ENCODE measurements at places on chromosomes 12 and 14. TPM values are rescaled to one million over a fixed set of nuclear protein-coding genes. Genes with fewer than 3 reads are reported as not detected.

GRCh38 chr14:30796707-30797106, 77.7 kb upstream of the COCH start:
- no peaks in the 10 kb centered on the region for H3K27me3 ChIP-seq
- no peak overlapping the region for H3K4me3 ChIP-seq
- no peak overlapping the region for H3K27ac ChIP-seq
- no peaks in the 10 kb centered on the region for H3K4me1 ChIP-seq
- no peaks in the 10 kb centered on the region for H3K36me3 ChIP-seq
- no peak for DNase-seq

- H3K27ac ChIP-seq: no peak overlapping the region
- no peaks in the 10 kb centered on the region for H3K36me3 ChIP-seq
- H3K4me3 ChIP-seq: no peak overlapping the region
- no peaks in the 10 kb centered on the region for H3K4me1 ChIP-seq
- no peak for DNase-seq
These were observed 132.3 kb downstream of the ADGRD1 start for GRCh38 chr12:131085816-131086591.

DNA sequence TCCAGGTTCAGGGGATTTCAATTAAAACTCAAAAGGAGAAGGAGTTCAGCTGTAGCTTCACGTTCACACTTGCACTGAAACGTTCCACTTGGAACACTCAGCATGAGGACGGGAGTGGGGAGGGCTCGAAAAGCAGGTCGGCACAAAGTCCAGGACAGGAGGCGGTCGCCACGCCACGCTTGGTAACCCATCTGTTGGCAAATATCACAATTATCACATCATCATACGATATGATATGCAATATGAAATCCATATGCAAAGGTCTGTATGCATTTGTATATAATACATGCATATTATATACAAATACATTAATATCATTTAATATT, 17.2 kb downstream of the ADGRD1 start:
- no peak for DNase-seq
- H3K27ac ChIP-seq: no peak overlapping the region
- no peaks in the 10 kb centered on the region for H3K27me3 ChIP-seq

DNA sequence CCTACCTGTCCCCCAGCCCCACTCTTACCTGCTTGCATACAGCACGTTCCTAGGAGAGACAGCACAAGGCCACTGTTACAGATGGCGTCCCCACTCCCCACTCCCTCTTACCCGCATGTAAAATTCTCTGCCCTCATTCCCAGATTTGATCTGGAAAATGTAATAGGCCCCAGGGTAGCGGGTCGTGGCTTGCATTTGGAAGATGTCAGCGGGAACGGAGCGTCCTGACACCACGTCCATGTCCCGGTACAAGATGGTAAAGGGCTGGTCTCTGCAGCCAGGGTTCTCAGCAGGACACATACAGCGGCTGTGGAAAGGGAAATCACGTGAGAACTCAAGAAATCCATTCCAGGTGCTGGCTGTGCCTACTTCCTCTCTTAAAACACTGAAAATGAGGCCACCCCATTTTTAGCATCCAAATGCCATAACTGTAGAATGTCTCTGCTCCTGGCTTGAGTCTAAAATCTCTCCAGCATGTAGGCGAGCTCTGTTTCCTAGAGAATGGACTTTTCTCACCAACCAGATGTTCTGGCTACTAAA, 10.1 kb upstream of the TC2N start:
- no peak overlapping the region for H3K4me3 ChIP-seq
- no peak overlapping the region for H3K27ac ChIP-seq
- H3K27me3 ChIP-seq: no peaks in the 10 kb centered on the region
- H3K4me1 ChIP-seq: peaks cover 9% of the 10 kb centered on the region
- DNase-seq: no peak

GRCh38 chr14:97873291-97873690, 1076.1 kb downstream of the VRK1 start:
- no peak overlapping the region for H3K4me3 ChIP-seq
- H3K27me3 ChIP-seq: no peaks in the 10 kb centered on the region
- no peaks in the 10 kb centered on the region for H3K36me3 ChIP-seq
- DNase-seq: no peak
- no peak overlapping the region for H3K27ac ChIP-seq

- H3K36me3 ChIP-seq: no peaks in the 10 kb centered on the region
- no peak overlapping the region for H3K27ac ChIP-seq
- H3K4me1 ChIP-seq: no peaks in the 10 kb centered on the region
- DNase-seq: no peak
- H3K27me3 ChIP-seq: no peaks in the 10 kb centered on the region
These were observed 78.7 kb upstream of the ZDHHC17 start for GRCh38 chr12:76685246-76685678.

DNA sequence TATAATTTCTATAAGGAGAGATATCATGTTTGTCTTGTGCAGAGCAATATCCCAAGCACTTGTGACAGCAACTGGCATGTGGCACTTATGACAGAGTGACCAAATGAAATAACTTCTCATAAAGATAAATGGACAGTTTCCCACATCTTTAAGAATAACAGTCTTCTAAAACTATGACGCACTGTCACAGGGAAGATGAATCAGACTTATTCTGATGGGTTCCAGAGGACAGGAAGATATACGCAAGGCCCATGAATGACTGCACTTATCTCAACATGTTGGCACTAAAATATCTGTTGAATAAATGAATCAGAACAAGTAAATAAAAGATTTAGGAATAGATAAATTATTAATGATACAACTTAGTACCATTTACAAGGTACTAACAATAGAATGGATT, 465.8 kb upstream of the SYT1 start:
- no peak overlapping the region for H3K4me3 ChIP-seq
- no peaks in the 10 kb centered on the region for H3K36me3 ChIP-seq
- H3K27ac ChIP-seq: no peak overlapping the region

GRCh38 chr12:75389706-75390105, 1.2 kb upstream of the GLIPR1L2 start:
- H3K4me3 ChIP-seq: peak overlapping the region; percentile 52
- H3K36me3 ChIP-seq: no peaks in the 10 kb centered on the region
- DNase-seq: no peak
- H3K4me1 ChIP-seq: no peaks in the 10 kb centered on the region
- peak overlapping the region; percentile 86 for H3K27ac ChIP-seq

- no peak overlapping the region for H3K27ac ChIP-seq
- H3K4me1 ChIP-seq: no peaks in the 10 kb centered on the region
- DNase-seq: no peak
- no peaks in the 10 kb centered on the region for H3K27me3 ChIP-seq
- no peaks in the 10 kb centered on the region for H3K36me3 ChIP-seq
- H3K4me3 ChIP-seq: no peak overlapping the region
These were observed 353.6 kb downstream of the LRFN5 start for GRCh38 chr14:41960281-41960680.

DNA sequence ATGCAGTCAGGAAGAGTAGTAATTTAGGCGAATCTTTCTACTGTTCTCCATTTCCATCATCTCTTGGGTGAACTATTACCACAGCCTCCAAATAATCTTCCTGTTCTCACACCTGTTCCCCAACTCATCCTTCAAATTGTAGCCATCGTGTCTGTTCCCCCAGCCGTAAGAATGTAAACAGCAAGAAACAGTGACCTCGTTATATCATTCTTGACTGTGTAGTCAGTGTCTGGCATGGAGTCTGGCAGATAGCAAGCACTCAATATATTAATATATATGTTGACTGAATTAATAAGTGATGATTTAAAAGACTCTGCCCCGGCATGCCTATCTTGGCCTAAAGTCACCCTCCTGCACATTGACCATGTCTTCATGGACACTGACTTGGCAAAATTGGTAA, 20.3 kb downstream of the PDE6H start:
- H3K4me1 ChIP-seq: no peaks in the 10 kb centered on the region
- H3K4me3 ChIP-seq: no peak overlapping the region
- no peaks in the 10 kb centered on the region for H3K27me3 ChIP-seq
- no peak overlapping the region for H3K27ac ChIP-seq

GRCh38 chr14:75236901-75237419, 41.7 kb upstream of the FOS start:
- H3K27ac ChIP-seq: peak overlapping the region; percentile 50
- no peaks in the 10 kb centered on the region for H3K4me1 ChIP-seq
- H3K4me3 ChIP-seq: no peak overlapping the region
- H3K36me3 ChIP-seq: no peaks in the 10 kb centered on the region
- H3K27me3 ChIP-seq: no peaks in the 10 kb centered on the region
- no peak for DNase-seq

- no peak for DNase-seq
- no peaks in the 10 kb centered on the region for H3K4me1 ChIP-seq
- H3K27ac ChIP-seq: no peak overlapping the region
- H3K4me3 ChIP-seq: no peak overlapping the region
These were observed 59.6 kb upstream of the RIC8B start for GRCh38 chr12:106714926-106715325.

DNA sequence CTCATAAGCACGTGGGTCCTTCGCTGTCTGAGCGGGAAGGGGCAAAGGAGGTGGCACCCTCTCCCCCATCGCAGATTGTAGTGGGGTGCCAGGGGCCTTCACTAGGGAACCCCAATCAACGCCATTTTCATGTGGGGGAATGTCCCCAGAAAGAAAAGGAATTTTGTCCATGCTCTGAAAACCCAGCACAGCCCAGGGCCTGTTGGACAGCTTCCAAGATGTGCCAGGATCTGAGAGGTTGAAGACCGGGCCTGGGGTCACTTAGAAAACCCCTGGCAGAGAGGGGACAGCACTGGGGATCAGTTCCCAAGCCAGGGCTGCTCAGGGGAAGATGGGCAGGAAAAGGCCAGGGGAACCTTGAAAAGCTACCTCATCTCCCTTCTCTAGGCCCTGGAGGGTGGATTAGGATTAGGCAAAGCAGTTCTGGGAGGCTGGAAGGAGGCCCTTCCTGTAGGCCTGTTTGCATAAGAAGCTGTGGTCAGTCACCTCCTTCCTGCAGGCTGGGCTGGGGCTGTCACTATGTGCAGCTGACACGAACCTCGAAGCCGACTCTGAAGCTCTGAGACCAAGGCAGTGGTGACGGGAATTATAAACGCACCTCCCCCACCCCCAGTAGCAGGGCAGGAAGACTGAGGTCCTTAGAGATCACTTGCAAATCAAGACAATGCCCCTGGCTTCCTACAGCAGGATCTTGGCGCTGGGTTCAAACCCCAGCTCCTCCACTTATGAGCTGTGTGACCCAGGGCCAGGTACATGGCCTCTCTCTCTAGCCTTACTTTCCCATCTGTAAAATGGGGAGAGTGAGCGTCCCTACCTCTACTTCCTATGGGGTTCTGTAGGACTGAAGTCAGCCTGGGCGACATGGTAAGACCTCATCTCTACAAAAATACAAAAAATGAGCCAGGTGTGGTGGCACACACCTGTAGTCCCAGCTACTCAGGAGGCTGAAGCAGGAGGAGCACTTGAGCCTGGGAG, 29.0 kb downstream of the TESC start:
- no peaks in the 10 kb centered on the region for H3K27me3 ChIP-seq
- H3K27ac ChIP-seq: no peak overlapping the region
- H3K4me1 ChIP-seq: no peaks in the 10 kb centered on the region
- H3K36me3 ChIP-seq: no peaks in the 10 kb centered on the region
- no peak for DNase-seq

- no peak for DNase-seq
- no peaks in the 10 kb centered on the region for H3K36me3 ChIP-seq
- no peak overlapping the region for H3K4me3 ChIP-seq
- no peak overlapping the region for H3K27ac ChIP-seq
- no peaks in the 10 kb centered on the region for H3K4me1 ChIP-seq
These were observed 50.1 kb upstream of the BCL11B start for GRCh38 chr14:99321955-99322730.

GRCh38 chr14:96627386-96627785, 125.2 kb downstream of the PAPOLA start:
- H3K27me3 ChIP-seq: no peaks in the 10 kb centered on the region
- no peak overlapping the region for H3K4me3 ChIP-seq
- H3K27ac ChIP-seq: no peak overlapping the region
- DNase-seq: no peak
- no peaks in the 10 kb centered on the region for H3K36me3 ChIP-seq

DNA sequence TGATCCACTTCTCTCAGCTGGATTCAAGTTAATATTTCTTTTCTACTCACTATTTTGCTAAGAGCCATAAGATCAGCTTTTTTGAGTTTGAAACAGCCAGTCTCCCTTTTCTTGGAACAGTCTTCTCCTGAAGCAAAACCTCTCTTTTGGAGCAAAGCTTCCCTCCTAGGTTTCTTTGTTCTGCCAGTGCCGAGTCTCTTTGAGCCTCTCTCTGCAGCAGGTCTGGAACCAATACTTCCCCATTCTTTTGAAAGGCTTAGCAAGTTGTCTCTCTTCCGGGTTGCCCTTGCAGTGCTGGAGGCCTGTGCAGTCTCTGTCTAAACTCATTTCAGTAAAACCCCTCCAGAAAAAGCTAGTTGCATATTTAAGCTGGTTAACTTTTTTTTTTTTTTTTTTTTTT, 454.8 kb downstream of the NOVA1 start:
- DNase-seq: no peak
- no peaks in the 10 kb centered on the region for H3K27me3 ChIP-seq
- H3K4me1 ChIP-seq: no peaks in the 10 kb centered on the region
- no peak overlapping the region for H3K27ac ChIP-seq
- no peak overlapping the region for H3K4me3 ChIP-seq

DNA sequence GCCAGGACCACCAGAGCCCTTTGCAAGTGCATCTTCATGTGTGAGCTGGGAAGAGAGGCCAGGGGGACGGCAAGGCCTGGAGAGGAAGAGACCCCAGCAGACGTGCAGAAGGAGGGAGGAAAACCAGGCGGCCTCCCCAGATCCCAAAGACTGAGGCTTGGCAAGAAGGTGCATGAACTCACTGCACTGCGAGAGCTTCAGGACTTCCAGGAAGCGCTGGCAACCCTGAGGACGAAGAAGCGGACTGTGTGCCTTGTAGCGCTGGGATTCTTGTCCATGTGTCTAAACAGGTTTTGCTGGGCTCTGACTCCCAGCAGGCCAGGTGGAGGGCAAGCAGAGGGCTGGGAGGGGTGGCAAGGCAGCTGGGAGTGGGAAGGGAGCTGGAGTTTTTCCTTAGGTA, 939 bp downstream of the TGFB3 start:
- peak overlapping the region; percentile 98 for H3K27ac ChIP-seq
- peak; percentile 49 for DNase-seq
- H3K4me3 ChIP-seq: peak overlapping the region; percentile 74

DNA sequence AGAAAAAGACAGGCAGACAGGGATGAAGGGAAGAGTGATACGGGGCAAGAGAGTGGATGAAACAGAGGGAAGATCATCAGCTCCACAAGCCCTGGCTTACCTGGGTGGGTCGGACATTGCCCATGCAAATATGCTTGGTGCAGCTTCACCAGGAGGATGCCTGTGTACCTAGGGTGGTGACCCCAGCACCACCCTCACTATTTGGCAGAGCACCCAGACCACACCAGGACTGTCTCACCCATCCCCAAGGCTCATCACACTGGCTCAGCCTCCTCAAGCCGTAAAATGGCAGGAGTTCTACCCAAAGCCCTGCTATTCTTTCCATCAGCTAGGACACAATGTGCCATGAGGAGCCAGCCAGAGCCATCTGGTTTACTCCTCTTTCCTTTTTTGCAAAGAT, 3.0 kb downstream of the GALNT8 start:
- no peaks in the 10 kb centered on the region for H3K36me3 ChIP-seq
- no peak overlapping the region for H3K4me3 ChIP-seq

The KERA gene
- not detected for total RNA-seq

The EIF2S3B gene
- total RNA-seq: 0.36 TPM

The PRICKLE1 gene
- total RNA-seq: 12.4 TPM

The TAS2R8 gene
- total RNA-seq: not detected

The CHST11 gene
- 10.4 TPM for total RNA-seq

The OAS2 gene
- 9.7 TPM for total RNA-seq

The MFAP5 gene
- 13.4 TPM for total RNA-seq

The AKAP6 gene
- total RNA-seq: 3.6 TPM

The AKAP5 gene
- total RNA-seq: 0.82 TPM

The ANO2 gene
- 0.64 TPM for total RNA-seq

The LBHD2 gene
- total RNA-seq: 3.3 TPM

The FAM186B gene
- 0.23 TPM for total RNA-seq

The PZP gene
- not detected for total RNA-seq

The GPRC5A gene
- total RNA-seq: 5.4 TPM

Data from prostate gland (tissue), 2 donors.